ENCODE measurements at places on chromosomes 2 and 18. TPM values are rescaled to one million over a fixed set of nuclear protein-coding genes. Genes with fewer than 3 reads are reported as not detected.

DNA sequence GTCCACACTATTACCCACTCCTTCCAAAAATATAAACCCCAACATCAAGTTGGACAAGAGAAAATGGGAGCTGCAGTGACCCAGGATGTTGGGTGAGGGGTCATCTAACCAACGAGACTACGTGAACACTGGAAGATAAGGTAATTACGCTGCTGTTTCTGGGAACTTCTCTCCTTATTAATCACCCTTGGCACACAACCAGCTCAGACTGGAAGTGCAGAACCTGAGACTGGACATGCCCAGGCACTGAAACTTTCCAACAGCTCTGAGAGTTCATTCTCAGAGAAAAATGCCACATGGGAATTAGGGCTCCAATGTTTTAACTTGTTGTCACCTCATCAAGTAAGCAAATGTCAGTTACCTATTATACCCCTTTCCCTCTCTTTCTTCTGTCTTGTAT lies 135.3 kb downstream of the CCDC148 start:
- DNase-seq = no peak

SCG2 gene
- total RNA-seq = not detected

DNA sequence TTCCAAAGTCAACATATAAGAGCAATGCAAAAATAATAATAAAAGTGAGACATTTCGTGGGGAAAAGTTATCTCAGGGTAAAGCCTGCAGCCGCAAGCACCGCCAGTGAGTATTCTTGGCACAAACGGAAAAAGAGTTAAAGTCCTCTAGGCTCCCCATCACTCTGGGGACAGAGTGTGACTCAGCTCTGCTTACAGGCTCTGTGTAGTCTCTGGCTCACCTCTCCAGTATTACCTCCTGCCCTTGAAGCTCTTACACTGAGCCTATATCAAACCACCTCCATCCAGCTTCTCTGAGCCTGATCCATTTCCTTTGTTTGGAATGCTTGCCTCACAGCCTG lies 55.5 kb downstream of the MTHFD2 start:
- no peak for DNase-seq

GRCh38 chr2:192000196-192000980 lies 153.5 kb upstream of the CAVIN2 start:
- DNase-seq = no peak

- DNase-seq = no peak
Measured at GRCh38 chr2:165699946-165700345, 94.1 kb downstream of the GALNT3 start.

- DNase-seq = no peak
Measured at GRCh38 chr2:158948964-158949699, 19.3 kb upstream of the TANC1 start.

CELF4 gene
- total RNA-seq = not detected

ALKAL2 gene
- not detected for total RNA-seq

CIB4 gene
- not detected for total RNA-seq

GALR1 gene
- total RNA-seq = not detected

GRCh38 chr2:241559323-241560161 lies 997 bp downstream of the BOK start:
- no peak for DNase-seq

GRCh38 chr2:119760237-119760955 lies 674 bp downstream of the PTPN4 start:
- peak; percentile 43 for DNase-seq

DNA sequence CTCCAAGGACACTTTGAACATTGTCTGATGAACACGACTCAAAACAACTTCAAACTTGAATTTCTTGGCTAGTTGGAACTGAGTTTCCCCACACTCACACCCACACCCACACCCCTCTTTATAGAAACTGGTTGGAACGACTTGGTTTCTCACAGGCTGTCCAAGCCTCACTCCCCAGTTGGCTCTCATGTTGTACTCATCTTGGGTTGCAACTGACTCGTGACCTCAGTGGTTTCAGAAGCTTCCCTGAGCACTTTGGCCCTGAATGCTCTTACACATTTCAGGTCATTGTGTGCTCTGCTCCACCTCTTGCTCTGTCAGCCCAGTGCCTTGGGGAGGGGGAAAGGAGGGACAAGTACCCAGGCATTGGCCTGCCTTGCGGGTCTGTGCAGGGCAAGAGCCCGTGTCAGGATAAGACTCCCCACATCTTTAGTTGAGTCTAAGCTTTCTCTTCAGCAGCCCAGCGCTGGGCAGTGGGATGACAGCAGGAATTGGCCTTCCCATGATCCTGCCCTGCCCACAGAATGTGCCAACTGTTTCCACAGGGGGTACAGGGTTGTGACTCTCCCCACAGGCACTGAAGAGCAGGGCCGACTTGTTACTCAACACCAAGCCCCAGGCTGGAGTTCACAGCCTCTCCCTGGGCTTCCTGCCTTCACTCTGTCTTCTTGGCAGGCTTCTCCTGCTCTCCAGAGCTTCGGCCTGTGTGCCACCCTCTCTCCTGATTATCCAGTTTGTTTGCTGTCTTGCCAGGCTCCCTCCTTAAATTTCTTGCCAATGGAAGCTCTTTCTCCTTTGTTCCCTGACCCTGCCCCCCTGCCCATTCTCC lies 104.6 kb downstream of the RTN4 start:
- DNase-seq = peak; percentile 38

- DNase-seq = peak; percentile 70
Measured at GRCh38 chr2:27303093-27304025, 4.9 kb downstream of the UCN start.

- DNase-seq = peak; percentile 30
Measured at GRCh38 chr2:70645733-70646419, 92.2 kb upstream of the TGFA start.

GRCh38 chr2:179460181-179460929 lies 195.7 kb upstream of the SESTD1 start:
- peak; percentile 13 for DNase-seq

DNA sequence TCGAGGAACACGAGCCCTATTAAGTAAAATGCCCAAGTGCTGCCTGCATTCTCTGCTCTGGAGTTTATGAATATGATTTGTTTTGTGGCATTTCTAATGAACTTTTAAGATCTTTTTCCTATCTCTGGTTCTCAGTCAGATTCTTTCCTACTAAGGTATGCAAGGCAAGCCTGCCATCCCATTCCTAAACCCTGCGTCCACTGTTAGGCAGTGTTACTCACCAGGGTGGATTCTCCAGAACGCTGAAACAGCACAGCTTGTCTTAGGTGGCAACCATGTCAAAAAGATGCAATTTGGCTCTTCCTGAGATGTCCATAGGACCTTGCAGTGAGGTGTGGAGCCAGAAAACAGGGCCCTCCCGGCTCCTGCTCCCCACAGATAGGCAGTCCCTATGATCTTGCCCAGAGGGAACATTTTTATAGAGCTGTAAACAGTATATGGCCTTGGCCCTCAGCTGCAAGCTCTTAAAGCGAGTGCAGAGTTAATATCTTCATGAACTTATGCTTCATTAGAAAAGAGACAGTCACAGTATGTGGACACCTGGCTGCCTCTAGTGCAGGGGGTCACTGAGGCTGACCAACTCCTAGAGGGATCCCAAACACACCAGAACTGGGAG lies 84.4 kb downstream of the TPGS2 start:
- no peak for DNase-seq

SAG gene
- not detected for total RNA-seq

DNA sequence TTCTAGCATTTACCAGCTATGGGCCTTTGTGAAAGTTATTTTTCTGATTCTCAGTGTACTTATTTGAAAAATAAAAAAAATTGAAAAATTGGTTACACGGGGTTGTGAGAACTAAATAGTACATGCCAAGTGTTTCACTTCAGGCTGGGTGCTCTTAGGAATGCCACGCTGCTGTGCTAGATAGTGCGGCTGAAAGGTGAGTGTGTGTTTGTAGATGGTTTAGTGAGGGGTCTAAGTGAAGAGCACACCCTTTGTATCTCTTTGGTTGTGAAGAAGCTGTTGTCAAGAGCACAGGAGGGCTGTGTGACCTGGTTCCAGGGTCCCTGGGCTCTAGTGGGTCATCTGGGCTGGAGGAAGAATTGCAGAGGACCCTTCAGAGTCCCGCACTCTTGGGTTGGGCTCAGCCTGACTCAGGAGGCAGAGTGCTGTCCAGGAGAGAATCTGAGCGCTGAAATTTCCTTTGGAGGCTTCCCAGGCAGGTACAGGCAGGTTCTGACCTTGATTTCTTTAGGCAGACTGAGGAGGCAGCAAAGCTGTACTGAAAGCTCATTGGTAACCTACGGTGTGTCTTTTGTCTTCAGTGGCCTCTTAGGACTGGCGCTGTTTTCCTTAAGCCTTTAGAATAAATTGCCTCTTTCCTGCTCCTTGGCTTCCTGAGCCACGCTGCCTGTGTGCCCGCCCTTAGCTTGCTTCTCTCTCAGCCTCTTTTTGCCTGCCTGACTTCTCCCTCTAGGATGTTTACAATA lies 44.4 kb downstream of the MAP4K4 start:
- no peak for DNase-seq

- no peak for DNase-seq
Measured at GRCh38 chr2:1742301-1742680, 2.0 kb downstream of the PXDN start.

DNA sequence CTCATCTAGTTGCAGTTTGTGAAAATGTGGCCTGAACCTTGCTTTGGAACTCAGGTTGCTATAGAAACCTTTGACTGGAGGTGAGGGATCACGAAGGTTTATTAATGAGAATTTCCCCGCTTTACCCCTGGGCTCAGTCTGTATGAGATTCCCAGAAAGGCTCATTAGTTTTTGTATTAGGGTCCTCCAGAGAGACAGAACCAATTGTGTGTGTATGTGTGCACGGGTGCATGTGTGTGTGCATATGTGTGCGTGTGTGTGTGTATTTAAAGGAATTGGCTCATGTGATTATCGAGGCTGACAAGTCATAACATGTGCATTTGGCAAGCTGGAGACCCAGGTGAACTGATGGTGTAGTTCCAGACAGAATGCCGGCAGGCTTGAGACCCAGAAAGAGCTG lies 113.8 kb upstream of the DLX2 start:
- no peak for DNase-seq

- no peak for DNase-seq
Measured at GRCh38 chr18:58645398-58645797, 16.5 kb upstream of the ALPK2 start.

GRCh38 chr2:37300578-37300977 lies 24.1 kb downstream of the PRKD3 start:
- DNase-seq = no peak

GRCh38 chr18:63511285-63511684 lies 30.9 kb upstream of the SERPINB12 start:
- peak; percentile 34 for DNase-seq

GRCh38 chr2:238875101-238875470 lies 27.2 kb downstream of the TWIST2 start:
- DNase-seq = no peak

All from activated naive CD4-positive, alpha-beta T cell treated with anti-CD3 and anti-CD28 coated beads for 36 hours (primary cell).